Inflammatory macrophage treated with lipopolysaccharide for 4 hours (primary cell): ENCODE measurements at places on chromosomes 3 and 15.

DNA sequence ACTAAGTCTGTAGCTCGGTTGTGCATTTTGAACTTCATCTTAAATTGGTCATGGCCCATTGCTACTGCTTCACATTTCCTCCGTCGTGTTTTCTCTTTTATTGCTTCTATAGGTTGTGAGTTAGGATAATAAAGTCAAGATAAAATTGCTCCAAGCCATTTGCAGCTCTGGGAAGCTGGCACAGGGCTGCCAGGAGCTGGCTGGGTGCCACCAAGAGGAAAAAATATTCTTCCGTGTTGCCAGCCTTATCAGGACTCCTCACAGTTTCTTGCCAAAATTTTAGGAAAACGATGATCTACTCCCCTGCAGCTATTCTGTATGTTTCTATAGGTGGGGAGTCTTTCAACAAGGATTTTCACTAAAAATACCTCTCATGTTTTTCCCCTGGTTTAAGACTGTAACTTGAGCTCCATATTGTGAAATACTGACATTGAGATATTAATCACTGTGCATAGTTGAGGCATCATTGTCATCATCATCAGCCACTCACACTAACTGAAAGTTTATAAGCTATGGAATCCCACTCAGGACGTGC is 55.4 kb upstream of the PIAS1 start:
- no peak for DNase-seq

DNA sequence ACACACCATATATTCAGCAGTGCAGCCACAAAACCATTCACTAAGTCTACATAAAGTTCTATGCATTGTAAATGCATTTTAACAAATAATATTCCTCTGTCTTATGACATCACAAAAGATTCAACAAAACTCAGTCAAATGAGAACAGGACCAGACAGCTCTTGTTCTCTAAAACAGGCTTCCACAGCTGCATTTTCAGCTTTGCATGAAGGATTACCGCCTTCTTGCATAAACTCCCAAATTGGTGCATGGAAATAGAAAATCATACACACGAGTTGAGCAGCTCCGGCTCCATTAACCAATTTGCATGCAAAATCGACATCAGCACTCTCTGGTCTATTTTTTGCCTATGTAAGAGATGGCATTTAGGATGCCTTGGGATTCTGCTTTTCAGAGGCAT is 66.4 kb downstream of the RFTN1 start:
- DNase-seq: no peak

- no peak for DNase-seq
Observed at GRCh38 chr15:78360367-78360801, 20.2 kb downstream of the CRABP1 start.

DNA sequence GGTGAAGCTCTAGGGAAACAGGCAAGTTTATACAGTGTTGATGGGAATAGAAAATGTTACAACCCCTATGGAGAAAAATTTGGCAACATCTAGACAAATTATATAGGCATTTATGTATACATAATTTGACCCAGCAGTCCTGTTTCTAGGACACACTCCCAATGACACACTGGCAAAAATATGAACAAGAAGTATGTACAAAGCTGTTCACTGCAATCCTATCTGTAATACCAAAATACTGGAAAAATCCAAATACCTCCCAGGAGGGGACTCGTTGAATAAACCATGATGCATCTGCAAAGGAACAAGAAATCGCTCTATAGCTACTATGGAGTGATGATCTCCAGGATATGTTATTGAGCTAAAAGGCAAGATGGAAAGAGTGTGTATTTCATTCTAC is 8.5 kb downstream of the BFSP2 start:
- DNase-seq: no peak

- no peak for DNase-seq
Observed at GRCh38 chr3:152241142-152242017, 27.3 kb upstream of the MBNL1 start.
